Left cardiac atrium (tissue), 4 donors: ENCODE measurements at places on chromosomes 6 and 20. TPM values are rescaled to one million over a fixed set of nuclear protein-coding genes. Genes with fewer than 3 reads are reported as not detected.

DNA sequence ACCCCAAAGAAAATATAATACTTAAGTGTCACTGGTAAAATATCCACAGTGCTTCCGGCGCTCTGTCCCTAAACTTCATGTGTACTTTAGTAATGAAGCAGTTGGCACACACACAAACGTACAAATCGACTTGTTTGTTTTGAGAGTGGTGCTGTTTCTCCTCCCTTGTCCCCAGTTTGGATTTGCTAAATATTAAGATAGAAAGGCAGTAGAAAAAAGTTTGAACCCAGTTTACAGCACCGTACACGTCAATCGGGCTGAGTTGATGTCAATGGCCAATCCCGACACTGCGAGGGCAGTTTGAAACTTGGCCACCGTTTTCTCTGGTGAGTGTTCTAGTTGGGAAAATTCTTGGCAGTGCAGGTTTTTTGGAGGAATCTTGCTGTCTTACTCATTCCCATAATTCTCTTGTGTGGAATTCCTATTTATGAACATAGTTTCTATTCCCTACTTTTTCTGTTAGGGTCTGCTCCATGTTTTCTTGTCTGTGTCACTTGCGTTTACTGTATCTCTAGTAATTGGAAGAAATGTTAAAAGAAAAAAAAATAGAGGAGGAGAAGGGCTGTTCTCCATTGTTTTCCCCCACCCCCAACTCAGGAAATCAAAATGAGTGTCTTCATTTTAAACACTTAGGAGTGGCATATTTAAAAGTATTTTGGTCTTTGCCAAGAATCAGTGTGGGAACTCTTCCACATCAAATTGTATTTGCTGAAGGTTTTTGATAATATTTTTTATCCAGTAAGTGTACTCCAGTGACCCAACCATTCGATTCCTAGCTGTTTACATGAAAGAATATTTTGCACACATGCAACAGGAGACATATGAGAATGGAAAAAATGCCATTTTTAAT is 72.3 kb downstream of the OR2B2 start:
- peak; percentile 42 for DNase-seq

- DNase-seq = no peak
Observed at GRCh38 chr6:134517868-134518267, 200.0 kb upstream of the SGK1 start.

- DNase-seq = no peak
Observed at GRCh38 chr6:70537266-70537665, 29.5 kb upstream of the SDHAF4 start.

GRCh38 chr6:41595166-41595565 is 43.1 kb upstream of the MDFI start:
- DNase-seq = no peak

DNA sequence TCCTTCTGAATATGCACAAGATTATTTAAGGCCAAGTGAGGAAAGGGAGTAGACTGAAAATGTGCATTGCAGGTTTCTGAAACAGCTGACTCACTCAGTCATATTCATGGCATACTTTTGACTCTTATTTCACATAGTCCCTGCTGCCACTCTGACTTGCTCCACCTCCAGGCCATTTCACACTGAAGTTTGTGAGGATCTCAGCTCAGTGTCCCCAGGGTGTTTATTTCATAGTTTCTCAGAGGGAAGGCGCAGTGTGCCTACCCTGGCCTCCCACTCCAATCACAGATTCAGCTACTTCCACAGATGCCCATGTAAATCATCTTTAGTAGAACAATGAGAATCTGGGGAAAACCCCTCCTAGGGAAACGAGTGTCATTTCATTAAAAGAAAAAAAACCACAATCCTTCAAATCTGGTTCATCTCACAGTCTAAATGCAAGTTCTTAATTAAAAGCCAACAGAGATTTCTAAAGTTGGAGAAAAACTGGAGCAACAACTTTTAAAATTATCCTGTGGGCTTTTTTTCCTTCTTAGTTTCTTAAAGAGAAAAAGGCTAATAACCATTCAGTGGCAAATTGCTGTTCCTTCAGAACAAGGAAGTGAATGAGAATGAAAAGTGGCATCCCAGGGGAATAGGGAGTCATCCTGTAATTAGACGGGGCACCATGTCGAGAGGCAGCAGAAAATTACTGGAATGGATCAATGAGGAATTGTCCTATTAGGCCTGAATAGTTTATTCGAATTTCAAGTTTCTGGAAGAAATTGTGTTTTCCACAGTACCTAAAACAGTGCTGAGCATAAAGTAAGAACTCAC is 133.6 kb downstream of the TFAP2B start:
- DNase-seq = no peak

- DNase-seq = no peak
Observed at GRCh38 chr6:27667016-27667656, 194.2 kb upstream of the ZNF184 start.

DNA sequence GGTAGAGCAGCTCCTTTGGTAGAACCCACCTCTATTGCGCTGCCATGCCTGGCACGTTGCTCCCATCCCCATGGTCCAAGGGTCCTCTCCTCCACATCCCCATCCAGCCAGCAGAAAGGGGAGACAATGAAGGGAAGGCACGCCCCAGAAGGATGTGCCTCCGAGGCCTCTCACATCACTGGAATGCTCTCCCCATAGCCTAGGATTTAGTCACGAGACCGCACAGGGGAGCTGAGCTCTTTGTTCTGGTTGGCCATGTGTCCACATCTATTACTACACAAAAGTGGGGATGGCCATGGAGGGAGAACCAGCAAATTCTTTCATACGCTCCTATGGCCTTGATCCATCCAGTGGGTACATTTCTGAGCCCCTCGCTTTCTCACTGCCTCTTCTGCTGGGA is 60.5 kb upstream of the SALL4 start:
- DNase-seq = no peak

- no peak for DNase-seq
Observed at GRCh38 chr20:41245086-41245707, 72.3 kb downstream of the ZHX3 start.

GRCh38 chr6:157645201-157645795 is 177.7 kb upstream of the SNX9 start:
- DNase-seq = no peak

- no peak for DNase-seq
Observed at GRCh38 chr6:111922454-111923297, 49.4 kb upstream of the FYN start.

- DNase-seq = peak; percentile 59
Observed at GRCh38 chr20:44720997-44721784, 6.0 kb downstream of the CCN5 start.

GRCh38 chr20:2866236-2866635 is 7.0 kb upstream of the PTPRA start:
- no peak for DNase-seq

GRCh38 chr20:33105316-33105924 is 26.0 kb downstream of the BPIFB4 start:
- no peak for DNase-seq

GRCh38 chr20:42530855-42531448 is 658.8 kb downstream of the PTPRT start:
- DNase-seq = no peak

DNA sequence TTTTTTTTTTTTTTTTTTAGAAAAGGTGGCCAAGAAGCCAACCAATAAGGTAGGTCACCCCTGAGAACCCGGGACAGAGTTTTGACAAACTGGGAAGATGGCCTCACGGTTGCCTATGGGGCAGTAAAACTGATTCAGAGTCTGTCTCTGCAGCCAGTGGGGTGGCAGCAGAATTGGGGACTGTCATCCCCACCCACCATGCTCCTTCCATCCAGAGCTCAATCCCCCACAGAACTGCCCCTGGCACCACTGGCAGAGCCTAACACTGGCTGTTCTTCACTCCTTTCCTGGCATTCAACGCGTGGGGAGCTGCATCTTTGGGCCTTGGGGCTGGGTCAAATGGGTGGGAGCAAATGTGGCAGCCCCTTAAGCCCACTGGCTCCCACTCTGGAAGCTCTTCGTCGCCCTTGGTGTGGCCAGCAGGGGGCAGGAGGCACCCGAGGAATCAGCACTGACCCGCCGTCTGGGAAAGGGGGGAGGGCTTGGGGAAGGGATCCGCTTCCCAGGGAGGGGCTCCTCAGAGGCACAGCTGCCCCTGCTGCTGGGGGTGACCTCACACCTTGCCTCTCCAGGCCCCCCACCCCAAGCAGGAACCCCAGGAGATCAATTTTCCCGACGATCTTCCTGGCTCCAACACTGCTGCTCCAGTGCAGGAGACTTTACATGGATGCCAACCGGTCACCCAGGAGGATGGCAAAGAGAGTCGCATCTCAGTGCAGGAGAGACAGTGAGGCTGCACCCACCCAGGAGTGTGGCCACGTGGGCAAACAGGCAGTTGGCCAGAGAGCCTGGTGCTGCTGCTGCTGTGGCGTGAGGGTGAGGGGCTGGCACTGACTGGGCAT is 10.4 kb downstream of the CD40 start:
- peak; percentile 50 for DNase-seq

- no peak for DNase-seq
Observed at GRCh38 chr6:18090349-18090786, 32.1 kb downstream of the NHLRC1 start.

DNA sequence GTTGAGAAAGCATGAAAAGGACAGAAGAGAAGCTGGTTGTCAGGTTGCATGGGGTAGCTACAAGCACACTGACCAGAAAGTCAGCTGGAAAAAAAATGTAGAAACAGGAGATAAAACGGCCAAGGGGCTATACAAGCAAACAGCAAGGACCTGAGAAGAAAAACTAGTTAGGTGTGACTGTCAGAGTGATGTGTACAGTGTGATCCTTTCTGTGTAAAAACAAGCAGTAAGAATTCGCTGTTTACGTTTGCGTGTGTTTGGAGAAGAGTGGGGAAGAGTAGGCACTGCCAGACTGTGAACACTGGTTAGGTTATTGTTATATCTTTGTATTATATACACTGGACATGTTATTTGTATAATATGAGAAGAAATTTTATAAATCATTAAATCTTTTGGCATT is 28.1 kb downstream of the PTPN1 start:
- DNase-seq = no peak

- DNase-seq = no peak
Observed at GRCh38 chr6:142907544-142907943, 37.4 kb downstream of the HIVEP2 start.

DNA sequence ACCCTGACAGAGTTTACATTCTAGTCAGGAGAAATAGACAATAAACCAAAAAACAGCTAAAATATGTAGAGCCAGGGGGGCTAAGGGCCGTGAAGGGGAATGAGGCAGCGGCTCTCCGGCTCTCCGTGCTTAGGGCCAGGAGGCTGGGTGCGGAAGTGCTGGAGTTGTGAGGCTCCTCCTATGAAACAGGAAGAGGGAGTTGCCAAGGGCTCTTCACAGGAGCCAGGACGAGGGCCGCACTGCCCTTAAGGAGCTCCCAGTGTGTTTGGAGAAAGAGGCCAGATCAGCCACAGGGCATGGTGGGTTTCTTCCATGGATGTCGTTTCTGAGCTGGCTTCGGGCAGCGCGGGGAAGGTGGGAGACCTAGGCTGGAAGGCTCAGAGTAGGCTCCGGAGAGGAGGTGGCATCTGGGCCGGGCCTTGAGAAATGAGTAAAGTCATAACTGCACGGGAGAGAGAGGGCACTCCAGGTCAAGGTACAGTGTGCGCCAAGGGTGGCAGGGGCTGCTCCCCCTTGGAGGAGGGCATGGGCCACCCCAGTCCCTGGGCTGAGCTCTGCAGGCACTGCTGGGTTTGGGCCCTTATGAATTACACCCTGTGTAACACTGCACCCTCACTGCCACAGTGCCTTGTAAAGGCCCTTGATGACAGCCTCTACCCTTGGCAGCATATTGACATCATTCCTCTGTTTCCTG is 20.8 kb upstream of the MLN start:
- DNase-seq = peak; percentile 58

GRCh38 chr6:13295576-13295975 is 32.8 kb downstream of the TBC1D7 start:
- no peak for DNase-seq

- DNase-seq = no peak
Observed at GRCh38 chr20:51529081-51529681, 13.3 kb downstream of the NFATC2 start.

DNA sequence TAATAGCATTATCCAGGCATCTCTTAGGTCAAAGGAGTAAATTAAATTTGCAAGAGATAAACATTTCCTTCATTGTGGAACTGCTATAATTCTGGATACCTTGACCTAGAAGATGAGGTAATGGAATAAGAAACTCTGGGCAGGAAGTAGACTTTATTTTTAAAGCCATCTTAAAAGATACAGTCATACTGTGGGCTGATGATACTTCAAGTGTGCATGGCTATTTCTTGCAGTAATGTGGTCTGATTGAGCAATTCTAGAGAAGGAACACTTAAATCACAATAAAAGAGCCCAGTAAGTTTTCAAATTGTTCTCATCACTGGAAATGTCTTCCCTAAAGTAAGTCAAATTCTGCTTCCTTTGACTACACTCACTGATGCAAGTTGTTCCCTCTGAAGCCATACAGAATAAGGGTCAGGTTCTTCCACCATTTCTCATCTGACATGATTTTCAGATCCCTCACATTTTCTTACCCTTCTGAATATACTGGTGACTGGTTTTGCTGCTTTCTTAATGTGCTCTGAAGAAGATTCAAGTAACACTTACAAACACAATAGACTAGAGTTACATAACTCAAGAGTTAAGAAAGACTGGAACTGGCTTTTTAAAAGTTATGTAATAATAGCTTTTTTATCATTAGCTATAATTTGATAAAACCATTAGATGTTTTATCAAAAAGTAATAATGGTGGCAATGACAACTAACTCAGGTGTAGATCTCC is 62.6 kb upstream of the TMEM244 start:
- DNase-seq = no peak

GRCh38 chr20:44678242-44678641 is 26.7 kb upstream of the ADA start:
- DNase-seq = no peak

DNA sequence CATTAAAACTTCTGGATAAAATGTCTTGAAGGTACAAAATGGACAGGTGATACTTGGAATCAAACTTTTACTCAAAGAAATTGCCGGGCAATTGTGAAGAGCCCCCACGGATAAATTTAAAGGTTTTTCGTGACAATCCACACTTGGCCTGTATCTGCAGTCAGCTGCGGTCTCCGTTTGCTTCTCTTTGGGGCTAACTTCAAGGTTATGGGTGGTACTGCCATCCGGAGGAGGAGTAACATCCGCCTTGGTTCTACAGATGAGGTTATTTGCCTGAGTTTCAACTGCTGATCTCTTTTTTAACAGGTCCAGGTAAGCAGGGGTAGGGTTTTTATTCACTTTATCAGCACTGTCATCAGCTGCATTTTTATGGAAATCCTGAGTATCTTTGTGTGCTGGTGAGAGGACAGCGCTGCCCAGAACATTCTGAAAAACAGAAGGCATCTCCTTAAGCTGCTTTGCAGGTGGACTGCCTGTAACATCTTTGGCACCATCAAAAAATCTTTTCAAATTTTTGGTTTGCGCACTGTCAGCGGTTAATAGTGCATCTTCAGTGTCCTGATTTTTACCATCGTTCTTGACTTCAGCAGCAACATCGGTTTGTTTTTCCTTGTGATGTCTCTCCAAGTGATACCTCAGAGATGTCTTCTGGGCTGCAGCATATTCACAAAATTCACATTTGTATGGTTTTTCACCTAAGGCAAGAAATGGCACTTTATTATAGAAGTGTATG is 16.9 kb downstream of the ZNF217 start:
- DNase-seq = no peak

MYCT1 gene
- 13.4 TPM for total RNA-seq

CYP39A1 gene
- 5.4 TPM for total RNA-seq

GPR63 gene
- total RNA-seq = 0.21 TPM

TMEM200A gene
- total RNA-seq = 0.65 TPM

DZANK1 gene
- 1.1 TPM for total RNA-seq

SERAC1 gene
- 4.2 TPM for total RNA-seq
